ENCODE measurements at places on chromosomes 16 and 17.

GRCh38 chr17:57892820-57893595 is 43.2 kb upstream of the MRPS23 start:
- DNase-seq = no peak

DNA sequence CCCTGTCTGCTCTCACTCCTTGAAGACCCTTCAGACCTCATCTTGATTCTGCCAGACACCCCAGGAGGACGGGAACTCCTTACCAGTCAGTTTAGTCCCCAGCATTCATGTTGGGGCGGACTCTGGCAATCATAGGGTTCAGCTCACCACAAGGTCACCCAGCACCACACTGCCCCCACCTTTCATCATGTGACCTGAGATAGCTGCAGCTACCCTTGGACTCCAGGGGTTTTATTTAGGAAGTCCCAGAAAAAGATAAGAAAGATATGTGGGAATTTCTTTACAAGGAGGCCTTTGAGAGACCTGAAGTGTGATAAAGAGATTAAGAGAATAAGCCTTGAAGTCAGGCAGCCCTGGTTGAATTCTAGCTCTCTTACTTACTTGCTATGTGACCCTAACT is 59.8 kb upstream of the NLK start:
- no peak for DNase-seq

DNA sequence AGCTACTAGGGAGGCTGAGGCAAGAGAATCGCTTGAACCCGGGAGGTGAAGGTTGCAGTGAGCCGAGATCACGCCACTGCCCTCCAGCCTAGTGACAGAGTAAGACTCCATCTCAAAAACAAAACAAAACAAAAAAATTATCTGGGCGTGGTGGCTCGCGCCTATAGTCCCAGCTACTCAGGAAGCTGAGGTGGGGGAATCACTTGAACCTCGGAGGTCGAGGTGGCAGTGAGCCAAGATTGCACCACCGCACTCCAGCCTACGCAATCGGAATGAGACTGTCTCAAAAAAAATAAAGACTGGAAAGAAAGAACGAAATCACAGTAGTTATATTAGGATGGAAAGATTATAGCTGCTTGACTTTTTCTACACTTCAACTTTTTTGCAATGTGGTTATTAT is 18.9 kb downstream of the COG1 start:
- peak; percentile 68 for DNase-seq

DNA sequence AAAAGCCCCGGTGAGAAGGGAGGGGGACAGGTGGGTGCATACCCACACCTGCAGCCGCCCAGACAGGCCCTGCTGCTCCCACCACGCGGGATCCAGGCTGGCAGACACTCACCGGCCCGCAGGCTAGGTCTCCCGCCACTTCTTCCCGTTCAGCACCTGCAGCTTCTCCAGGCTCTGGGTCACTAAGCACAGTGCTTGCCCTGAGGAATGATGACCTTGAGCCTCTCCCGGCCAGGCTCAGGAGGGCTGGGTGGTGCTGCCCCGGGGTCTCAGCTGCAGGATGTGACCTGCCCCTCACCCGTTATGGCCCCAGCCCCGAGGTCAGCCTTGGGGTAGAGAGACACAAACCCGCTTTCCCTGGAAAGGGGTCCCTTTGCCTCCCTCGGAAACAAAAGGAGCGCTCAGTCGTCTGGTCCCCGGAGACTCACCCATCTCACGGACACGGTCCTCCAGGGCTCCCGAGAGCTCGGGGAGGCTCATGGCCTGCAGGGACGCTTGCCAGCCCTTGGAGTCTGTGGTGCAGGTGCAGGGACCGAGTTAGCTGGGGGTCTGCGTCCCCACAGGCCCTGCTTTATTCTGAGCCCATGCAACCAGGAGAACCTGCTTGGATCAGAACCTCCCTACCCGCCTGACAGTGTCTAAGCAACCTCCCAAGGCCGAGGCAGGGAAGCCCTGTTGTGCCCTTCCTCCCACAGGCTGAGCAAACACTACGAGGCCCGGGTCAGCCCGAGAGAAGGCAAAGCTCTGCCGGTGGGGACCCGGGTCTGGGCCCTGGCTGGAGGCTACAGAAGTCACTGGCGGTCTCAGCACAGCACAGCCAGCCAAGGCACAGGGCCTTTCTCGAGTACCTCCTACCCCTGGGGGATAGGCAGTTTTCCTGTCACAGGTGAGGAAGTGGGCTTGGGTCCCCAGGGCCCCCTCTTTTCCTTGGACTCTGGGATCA is 3.8 kb downstream of the NUDT16L1 start:
- no peak for DNase-seq

DNA sequence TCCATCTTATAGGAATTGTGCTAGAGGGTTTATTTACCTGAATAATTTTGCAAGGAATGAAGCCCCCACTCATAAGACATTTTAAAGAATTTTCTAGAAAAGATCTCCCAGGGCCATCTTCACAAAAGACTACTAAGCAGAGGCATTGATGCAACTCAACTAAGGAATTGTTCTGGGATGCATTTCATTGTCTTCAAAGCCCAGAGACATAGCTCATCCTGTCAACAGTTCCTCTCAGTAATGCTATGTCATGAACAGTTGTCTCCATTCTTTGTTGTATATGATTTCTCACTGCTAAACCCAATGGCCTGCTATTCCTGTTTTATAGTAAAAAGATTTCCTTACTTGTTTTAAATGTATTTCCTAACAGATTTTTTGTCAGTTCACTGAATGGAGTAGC is 136.8 kb upstream of the RBL2 start:
- no peak for DNase-seq

DNA sequence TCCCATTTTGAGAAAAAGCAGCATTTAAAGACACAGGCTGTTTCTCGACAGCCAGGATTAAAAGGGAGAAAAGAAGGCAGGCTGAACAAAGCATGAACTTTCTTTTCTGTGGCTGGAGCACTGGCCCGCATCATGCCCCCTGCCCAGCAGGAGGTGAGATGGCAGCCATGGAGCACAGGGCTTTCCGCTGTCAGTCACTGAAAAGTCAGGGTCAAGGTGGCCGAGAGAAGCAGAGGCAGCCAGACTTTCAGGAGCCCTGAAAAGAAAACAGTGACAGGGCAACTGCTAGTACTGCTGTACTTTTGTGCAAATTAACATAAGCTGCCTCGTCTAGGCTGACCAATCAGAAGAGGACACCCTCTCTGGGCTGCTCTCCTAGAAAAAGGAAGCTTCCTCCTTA is 5.8 kb upstream of the GP2 start:
- no peak for DNase-seq

DNA sequence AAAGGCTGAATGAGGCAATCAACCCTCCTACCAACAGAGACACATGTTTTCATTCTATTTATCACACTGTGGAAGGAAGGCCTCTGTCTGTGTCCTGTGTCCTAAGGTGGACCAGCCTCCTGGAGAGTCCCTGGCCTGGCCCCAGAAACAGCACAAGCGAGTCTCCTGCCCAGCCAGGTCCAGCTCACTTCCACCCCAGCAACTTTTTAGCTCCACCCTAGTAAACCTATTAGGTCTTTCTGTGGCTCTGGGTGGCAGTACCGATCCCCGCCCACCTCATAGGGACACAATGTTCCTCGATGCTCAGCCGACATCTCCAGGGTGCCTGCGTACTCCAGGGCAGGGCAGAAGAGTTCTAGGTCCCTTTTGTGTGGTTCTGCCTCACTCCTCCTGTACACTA is 10.7 kb downstream of the DRC3 start:
- no peak for DNase-seq

- no peak for DNase-seq
Measured at GRCh38 chr16:26605626-26606271, 461.0 kb upstream of the C16orf82 start.

GRCh38 chr17:47729476-47729875 is 3.6 kb upstream of the TBX21 start:
- no peak for DNase-seq

DNA sequence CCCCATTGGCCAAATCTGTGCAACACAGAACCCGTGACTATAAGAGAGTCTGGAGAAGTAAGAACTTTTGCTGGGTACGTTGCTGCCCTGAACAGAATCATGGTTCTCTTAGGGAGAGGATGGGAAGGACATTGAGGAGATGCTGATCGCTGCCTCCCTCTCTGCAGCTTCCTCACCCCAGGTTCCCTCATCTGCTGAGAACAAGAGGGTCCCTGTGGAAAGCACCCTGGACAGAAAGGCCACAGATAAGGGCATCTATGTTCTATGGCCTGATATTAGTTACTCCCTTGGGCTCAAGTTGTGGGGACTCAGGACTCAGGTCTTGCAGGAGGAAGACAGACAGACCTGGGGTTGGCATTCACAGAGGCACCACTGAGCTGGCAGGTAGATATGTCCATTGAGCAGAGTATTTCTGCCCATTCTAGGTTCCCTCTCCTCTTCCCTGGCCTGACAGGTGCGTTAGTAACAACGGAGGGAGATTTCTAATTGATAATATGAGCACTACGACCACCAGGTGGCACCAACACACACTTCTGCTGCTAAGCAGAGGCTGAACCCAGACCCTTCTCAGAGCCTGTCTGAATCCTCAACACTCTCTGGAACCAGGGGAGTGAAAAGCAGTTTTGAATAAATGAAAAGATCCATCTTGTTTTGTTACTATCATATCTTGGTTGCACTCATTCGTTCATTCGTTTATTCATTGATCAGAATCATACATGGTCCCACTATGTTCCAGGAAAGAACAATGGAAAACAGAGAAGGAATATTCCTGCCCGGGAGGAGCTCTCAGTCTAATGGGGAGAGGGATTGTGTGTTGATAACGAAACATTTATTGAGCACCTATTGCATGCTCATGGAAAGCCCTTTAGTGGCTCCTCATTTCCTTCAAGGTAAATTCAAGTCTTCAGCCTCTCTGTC is 56.4 kb downstream of the SLC6A2 start:
- peak; percentile 13 for DNase-seq

DNA sequence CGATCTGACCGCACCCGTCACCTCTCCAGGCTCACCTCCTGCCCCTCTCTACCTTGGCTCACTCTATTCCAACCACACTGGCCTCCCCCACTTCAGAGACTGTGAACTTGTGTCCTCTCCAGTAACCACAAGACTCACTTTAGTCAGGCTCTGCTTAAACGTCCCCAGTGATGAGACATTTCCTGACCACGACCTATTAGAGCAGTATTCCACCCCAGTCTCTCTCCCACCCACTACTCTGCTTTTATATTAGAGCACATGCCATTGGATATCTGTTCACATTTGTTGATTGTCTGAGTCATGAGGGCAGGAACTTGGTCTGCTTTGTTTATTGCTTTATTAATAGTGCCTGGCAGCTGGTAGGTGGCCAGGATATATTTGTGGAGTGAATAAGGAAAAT is 20.1 kb downstream of the COX11 start:
- DNase-seq = no peak

Measured in T-helper 22 cell (primary cell).